ENCODE measurements at places on chromosomes 6 and 20. TPM values are rescaled to one million over a fixed set of nuclear protein-coding genes. Genes with fewer than 3 reads are reported as not detected.

DNA sequence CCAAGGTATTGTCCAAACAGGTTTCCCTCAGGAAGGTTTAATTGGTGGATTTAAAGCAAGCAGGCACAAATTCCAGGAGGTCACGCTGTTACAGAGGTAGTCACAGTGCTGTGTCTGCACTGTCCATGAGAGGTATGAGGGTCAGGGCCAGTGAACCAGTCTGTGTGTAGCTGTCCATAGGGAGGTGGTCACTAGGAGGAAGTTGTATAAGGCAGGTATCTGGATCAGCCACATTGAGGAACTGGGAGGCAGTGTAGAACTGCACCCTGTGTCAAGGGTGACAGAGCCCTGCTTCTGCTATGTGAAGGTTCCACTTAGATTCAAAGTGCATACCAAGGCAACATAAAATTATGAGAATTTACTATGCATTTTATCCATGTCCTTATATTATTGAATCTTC, 73.3 kb downstream of the MAP3K4 start:
- no peak overlapping the region for H3K27ac ChIP-seq
- H3K36me3 ChIP-seq: peaks cover 6% of the 10 kb centered on the region
- no peaks in the 10 kb centered on the region for H3K27me3 ChIP-seq

GRCh38 chr6:25172819-25173218, 106.4 kb upstream of the CARMIL1 start:
- H3K36me3 ChIP-seq: peaks cover 7% of the 10 kb centered on the region
- peaks cover 70% of the 10 kb centered on the region for H3K4me1 ChIP-seq
- H3K27me3 ChIP-seq: no peaks in the 10 kb centered on the region
- no peak overlapping the region for H3K27ac ChIP-seq
- DNase-seq: no peak
- H3K4me3 ChIP-seq: no peak overlapping the region

- no peaks in the 10 kb centered on the region for H3K36me3 ChIP-seq
- H3K27ac ChIP-seq: no peak overlapping the region
- DNase-seq: no peak
- H3K4me1 ChIP-seq: no peaks in the 10 kb centered on the region
- no peak overlapping the region for H3K4me3 ChIP-seq
These were observed 40.4 kb upstream of the TBC1D7 start for GRCh38 chr6:13368731-13369115.

GRCh38 chr6:33791620-33792019, 2.7 kb upstream of the LEMD2 start:
- H3K4me3 ChIP-seq: no peak overlapping the region
- peaks cover 7% of the 10 kb centered on the region for H3K36me3 ChIP-seq
- no peak overlapping the region for H3K27ac ChIP-seq
- DNase-seq: no peak

GRCh38 chr6:78810146-78810545, 57.2 kb upstream of the IRAK1BP1 start:
- no peaks in the 10 kb centered on the region for H3K36me3 ChIP-seq
- H3K4me1 ChIP-seq: no peaks in the 10 kb centered on the region
- no peaks in the 10 kb centered on the region for H3K27me3 ChIP-seq
- no peak for DNase-seq
- H3K4me3 ChIP-seq: no peak overlapping the region
- no peak overlapping the region for H3K27ac ChIP-seq

DNA sequence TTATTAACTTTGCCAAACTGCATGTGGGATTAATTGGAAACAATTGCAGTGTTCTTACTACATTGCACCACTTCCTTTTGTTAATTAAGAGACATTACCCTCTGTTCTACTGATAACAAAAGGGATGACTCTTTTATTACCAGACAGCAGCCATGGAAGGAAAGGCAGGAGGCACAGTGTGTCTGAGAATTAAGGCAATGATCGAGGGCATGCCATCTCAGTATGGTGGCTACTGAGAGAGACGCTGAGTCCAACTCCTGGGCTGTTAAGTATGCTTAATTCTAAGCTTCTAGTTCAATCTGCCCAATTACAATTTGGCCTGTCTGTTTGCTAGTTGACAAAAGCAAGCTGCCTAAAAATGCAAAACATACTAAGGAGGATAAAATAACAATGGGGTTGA, 227.4 kb downstream of the PHACTR1 start:
- H3K4me3 ChIP-seq: no peak overlapping the region
- H3K27ac ChIP-seq: no peak overlapping the region
- H3K4me1 ChIP-seq: peaks cover 12% of the 10 kb centered on the region

DNA sequence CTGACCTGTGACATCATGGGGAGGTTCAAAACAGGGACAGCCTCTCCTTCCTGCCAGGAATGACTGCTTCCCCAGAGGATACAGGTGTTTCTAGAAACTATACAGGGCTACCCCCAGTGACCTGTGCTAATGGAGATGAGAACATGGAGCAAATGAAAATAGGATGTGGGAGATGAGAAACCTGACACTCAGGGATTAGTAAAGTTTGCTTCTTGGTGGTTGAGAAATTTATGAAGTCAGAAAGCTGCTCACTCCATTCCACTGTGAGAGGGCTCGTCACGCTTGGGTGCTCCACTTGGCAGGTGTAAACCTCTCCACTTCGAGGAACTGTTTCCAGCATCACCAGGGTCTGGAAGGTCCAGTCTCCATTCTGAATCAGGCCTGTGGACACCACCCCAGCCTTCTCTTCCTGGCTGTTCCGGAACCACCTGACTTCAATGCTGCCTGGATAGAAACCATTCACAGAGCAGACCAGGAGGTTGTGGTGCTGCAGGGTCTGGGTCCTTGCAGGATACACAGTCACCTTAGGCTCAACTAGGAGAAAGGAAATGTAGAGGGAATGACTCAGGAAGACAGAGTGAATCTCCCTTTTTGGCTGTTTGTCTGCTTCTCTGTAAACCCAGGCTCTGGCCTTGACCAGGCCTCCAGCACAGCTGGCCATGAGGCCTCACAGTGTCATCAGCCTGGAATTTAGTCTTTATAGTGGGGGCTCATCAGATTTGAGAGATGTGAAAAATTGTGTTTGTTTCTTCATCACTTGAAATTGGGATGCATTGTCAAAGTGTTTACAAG, 10.8 kb downstream of the HLA-DRB5 start:
- peaks cover under 1% of the 10 kb centered on the region for H3K27me3 ChIP-seq
- H3K4me3 ChIP-seq: no peak overlapping the region
- DNase-seq: no peak
- H3K4me1 ChIP-seq: peaks cover under 1% of the 10 kb centered on the region
- H3K27ac ChIP-seq: no peak overlapping the region
- no peaks in the 10 kb centered on the region for H3K36me3 ChIP-seq

HLA-DPA1 gene
- 173 TPM for total RNA-seq

LPA gene
- not detected for total RNA-seq

SH3BGRL2 gene
- total RNA-seq: 0.20 TPM

EPHA7 gene
- total RNA-seq: not detected

FUT9 gene
- total RNA-seq: not detected

BPIFA2 gene
- total RNA-seq: not detected

SNAP91 gene
- not detected for total RNA-seq
